NCI-H774 (cell line): ENCODE measurements at places on chromosomes 12 and 14.

- DNase-seq: no peak
Measured at GRCh38 chr12:2168808-2169207, 116.0 kb downstream of the CACNA1C start.

DNA sequence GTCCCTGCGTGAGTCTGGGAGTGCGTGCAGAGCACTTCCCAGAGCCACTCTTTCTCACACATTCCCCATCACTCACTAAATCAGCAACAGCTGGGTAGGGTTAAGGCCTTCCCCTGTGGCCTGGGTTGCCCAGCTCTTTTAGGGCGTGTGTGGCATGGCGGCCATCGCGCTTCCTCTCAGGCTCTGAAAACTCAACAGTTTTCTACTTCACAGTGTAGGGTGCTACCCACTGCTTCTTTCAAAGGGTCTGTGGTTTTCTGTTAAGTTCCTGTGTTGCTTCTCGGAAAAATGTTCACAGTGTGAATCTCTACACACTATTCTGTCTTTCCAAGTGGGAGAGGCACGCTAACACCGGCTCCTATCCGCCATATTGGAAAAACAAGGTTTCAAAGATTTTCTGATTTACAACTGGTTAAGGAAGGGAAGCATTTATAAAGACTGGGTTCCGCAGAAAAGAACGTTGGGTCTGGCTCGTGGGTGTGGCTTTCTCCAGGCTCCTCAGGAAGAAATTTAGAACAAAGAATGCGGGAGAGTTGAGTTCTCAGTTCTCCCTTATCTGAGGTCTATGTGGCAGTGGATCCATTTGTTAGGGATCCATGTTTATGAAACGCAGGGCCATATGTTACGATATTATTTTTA, 34.9 kb upstream of the AEBP2 start:
- DNase-seq: no peak

GRCh38 chr12:2295941-2296461, 243.2 kb downstream of the CACNA1C start:
- DNase-seq: no peak

- DNase-seq: no peak
Measured at GRCh38 chr12:47277972-47278448, 198.3 kb upstream of the AMIGO2 start.

DNA sequence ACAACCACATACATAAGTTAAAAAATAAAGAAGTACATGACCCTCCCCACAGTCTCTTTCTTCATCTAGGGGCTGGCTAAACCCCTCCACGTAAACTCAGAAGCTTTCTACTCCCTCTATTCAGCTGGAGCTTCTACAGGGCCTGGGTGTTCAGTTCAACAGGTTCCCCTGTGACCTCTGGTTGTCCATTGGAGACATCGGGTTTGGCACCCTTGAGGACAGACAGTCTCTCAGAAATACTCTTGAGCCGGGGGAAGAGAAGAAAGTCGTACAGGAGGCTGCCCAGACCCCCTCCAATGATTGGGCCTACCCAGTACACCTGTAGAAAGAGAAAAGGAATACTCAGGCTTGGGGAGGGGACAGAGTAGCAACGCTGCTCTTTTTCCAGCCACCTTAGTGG, 1.9 kb upstream of the TIMELESS start:
- no peak for DNase-seq

GRCh38 chr12:74552201-74552600, 14.6 kb downstream of the ATXN7L3B start:
- DNase-seq: no peak
